ENCODE measurements at places on chromosomes 3 and 15.
A peak's percentile ranks its signal among the peaks of the same experiment; 100 is the strongest.

DNA sequence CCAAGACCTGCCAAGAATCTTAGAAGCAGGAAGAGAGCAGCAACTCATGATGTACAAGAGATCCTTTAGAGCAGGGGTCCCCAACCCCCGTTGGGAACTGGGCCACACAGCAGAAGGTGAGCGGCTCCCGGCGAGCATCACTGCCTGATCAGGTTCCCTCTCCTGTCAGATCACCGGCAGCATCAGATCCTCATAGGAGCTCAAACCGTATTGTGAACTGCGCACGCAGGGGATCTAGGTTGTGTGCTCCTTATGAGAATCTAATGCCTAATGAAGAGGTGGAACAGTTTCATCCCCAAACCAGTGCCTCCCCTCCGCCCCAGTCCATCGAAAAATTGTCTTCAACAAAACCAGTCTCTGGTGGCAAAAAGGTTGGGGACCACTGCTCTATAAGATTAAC lies 13.8 kb downstream of the SLC41A3 start:
- DNase-seq: no peak

GRCh38 chr3:107589454-107589853 lies 66.7 kb downstream of the BBX start:
- DNase-seq: no peak

DNA sequence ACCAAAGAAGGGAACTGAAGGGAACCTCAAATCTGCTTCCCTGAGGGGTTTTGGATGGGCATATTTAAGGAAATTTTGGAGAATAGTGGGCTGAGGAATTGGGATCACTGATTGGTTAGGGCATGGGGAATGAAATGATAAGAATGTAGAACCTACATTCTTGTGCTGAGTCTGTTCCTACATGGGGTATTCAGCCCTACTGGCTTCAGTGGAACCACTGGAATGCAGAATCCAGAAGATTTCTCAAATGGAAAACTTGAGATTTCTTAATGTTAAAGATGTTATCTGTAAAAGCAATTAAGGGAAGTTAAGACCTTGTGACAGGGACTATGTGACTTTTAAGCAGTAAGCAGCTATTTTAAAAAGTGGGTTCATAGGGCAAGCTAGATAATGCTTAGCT lies 1062.4 kb downstream of the AGBL1 start:
- no peak for DNase-seq

DNA sequence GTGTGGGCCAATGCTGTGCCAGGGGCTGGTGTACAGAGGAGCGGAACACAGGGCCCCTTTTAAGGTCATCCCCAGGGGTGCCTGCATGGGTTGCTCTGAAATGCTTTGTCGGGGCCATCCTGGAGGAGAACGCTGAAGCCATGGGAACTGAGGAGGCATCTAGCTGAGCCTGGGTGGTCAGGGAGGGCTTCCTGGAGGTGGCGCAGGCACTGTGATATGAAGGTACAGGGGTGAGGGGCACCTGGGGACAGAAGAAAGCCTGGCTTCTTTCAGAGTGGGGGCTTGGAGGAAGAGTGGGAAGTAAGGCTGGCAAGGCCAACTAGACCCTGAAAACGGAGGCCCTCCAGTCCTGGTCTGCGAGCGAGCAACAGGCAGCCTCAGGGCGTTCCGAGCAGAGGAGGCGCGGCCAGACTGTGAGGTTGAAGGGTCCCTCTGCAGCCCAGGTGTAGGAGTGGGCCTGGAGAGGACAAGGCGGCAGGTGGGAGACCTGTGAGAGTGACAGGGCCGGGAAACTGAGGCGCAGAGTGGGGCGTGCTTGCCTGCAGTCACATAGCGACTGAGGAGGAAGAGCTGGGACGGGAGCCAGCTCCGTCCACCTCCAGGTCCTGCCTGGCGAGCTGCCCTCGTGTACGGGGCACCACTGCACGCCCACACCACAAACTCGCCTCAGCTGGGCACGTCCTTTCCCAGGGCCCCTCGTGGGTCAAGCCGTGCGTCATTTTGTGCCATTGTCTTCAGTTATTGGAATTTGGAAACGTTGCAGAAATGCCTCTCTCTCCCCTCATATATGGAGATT lies 4.1 kb downstream of the FBLN2 start:
- DNase-seq: no peak

GRCh38 chr3:125042725-125043406 lies 12.9 kb downstream of the HEG1 start:
- peak; percentile 87 for DNase-seq

All from cardiac septum (tissue), 1 donor.